ENCODE measurements at places on chromosomes 1 and 21. TPM values are rescaled to one million over a fixed set of nuclear protein-coding genes. Genes with fewer than 3 reads are reported as not detected.

The OBSCN gene
- total RNA-seq = 6.0 TPM

The ANGPTL3 gene
- not detected for total RNA-seq

The ARHGEF16 gene
- total RNA-seq = not detected

The NBPF10 gene
- 1.9 TPM for total RNA-seq

The VANGL2 gene
- 1.6 TPM for total RNA-seq

The CATSPERE gene
- 0.83 TPM for total RNA-seq

The OLFML2B gene
- total RNA-seq = 44.1 TPM

The HSPB7 gene
- 0.10 TPM for total RNA-seq

The OSCP1 gene
- total RNA-seq = 5.8 TPM

The SETSIP gene
- total RNA-seq = not detected

The DPYD gene
- 80.1 TPM for total RNA-seq

The VASH2 gene
- 0.54 TPM for total RNA-seq

The CFHR4 gene
- total RNA-seq = not detected

The TRIM46 gene
- total RNA-seq = 1.3 TPM

The TMIGD3 gene
- not detected for total RNA-seq

The SLC5A9 gene
- total RNA-seq = not detected

The GNL2 gene
- total RNA-seq = 27.1 TPM

The SPRR4 gene
- total RNA-seq = not detected

The PCAT6 gene
- 3.8 TPM for total RNA-seq

The ADAMTS5 gene
- total RNA-seq = 8.4 TPM

The UTS2 gene
- total RNA-seq = not detected
